Calu3 (cell line): ENCODE measurements at places on chromosomes 16 and 17.
A peak's percentile ranks its signal among the peaks of the same experiment; 100 is the strongest.

- DNase-seq: no peak
Observed at GRCh38 chr17:76142585-76143041, 1.6 kb upstream of the FOXJ1 start.

- DNase-seq: no peak
Observed at GRCh38 chr17:48004983-48005382, 32.6 kb downstream of the COPZ2 start.

- no peak for DNase-seq
Observed at GRCh38 chr16:2092866-2093265, 42.8 kb downstream of the PKD1 start.

DNA sequence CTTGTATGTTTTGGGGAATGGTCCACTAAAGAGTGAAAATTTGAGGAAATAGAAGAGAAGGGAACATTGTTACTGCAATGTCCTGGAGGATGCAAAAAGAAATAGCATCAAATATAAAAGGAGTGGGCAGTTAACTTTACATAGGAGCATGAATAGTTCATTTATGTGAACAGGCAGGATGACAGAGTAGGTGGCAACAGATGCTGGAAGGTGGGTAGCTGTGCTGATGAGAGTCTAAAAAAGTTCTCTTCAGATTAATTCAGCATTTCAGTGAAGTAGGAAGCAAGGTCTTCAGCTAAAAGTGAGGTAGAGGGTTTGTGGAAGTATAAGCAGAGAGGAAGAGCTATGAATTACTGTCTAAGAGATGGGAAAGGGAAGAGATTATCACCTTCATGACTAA lies 276.5 kb downstream of the KIF2B start:
- no peak for DNase-seq

GRCh38 chr16:47359478-47359877 lies 101.4 kb downstream of the ITFG1 start:
- DNase-seq: peak; percentile 14

DNA sequence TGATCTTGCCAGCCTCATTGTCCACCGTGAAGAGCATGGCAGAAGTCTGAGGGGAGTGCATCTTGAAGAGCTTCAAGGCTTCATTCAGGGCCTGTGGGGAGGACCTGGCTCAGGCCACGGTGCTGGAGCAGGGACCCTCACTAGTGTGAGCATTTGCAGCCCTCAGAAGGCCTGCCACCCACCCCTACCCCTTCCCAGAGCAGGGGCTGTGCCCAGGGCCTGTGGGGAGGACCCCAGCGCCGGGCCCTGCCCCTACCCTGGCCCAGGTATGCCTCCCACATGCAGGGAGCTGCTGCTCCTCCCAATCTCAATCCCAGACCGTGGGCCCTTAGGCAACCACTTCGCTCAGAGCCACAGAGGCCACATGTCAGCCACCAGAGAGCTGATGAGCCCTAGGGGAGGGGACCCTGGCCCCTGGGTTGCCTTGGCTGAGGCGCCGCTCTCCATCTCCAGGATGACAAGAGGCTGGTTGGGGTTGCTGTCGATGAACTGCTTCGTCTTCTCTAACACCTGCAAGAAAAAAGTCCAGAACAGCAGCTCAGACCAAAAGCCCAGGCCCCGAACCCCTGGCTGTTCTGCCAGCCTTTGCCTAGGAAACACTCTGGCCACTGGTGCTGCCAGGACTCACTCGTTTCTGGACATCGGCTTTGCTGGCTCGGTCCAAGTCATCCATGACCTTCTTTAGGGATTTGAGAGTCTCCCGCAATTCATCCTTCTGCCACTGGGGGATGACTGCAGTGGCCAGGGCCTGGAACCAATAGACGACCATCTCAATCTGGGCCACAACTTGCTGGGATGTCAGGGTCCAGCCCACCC lies 1.8 kb upstream of the EXOSC6 start:
- peak; percentile 60 for DNase-seq

GRCh38 chr17:71963351-71963750 lies 157.5 kb upstream of the SOX9 start:
- DNase-seq: no peak

GRCh38 chr16:79902351-79902750 lies 301.8 kb upstream of the MAF start:
- no peak for DNase-seq

GRCh38 chr17:51119415-51120356 lies 982 bp downstream of the SPAG9 start:
- peak; percentile 52 for DNase-seq

DNA sequence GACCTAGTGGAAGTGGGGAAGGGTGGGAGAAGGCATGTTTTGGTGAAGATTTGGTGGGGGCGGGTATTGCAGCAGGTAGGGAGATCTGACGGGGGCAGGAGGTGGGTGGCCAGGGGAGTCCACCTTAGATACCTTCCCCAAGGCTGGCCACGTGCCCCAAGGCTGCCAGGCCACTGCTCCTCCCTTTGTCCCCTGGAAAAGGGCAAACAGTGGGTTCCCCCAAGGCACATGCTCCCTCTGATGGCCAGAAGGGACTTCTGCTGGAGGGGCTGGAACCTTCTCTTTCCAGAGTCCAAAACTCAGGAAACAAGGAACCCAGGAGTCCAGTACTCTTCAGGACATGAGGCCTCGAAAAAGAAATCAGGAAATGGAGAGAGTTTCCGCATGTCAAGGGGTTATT lies 6.2 kb upstream of the PSMD3 start:
- DNase-seq: peak; percentile 82

DNA sequence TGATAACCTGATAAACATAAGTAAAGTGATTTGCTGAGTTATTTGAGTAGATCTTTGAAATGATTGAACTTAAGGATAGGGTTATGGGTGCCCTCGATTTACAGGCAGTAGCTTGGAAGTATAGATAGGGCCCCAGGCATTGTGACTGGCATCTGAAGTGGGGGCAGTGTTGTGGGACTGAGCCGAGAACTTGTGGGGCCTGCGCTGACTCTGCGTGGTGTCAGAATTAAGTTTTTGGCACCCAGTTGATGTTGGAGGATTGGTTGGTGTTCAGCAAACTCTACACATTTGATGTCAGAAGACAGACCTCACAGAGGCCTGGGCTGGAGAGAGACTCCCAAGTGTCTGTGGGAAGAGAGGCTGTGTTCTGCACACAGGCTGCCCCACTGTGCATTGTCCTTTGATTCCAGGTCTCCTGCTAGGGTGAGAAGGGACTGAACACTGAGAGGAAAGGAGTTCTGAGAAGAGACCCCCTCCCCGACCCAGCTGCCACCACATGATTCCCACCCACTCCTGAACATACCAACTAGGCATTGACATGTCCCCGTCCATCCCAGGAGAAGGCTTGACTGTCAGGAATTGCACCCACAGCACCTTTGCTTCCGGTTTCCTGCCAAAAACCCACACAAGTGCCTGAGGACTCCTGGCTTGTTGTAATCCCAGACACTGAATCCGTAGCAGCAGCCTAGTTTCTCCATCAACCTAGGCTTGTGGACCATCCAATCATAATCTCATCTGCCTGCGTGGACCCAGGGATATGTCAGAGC lies 4.5 kb downstream of the ZNF267 start:
- DNase-seq: no peak

- DNase-seq: peak; percentile 72
Observed at GRCh38 chr17:40139566-40140058, 725 bp upstream of the CASC3 start.

DNA sequence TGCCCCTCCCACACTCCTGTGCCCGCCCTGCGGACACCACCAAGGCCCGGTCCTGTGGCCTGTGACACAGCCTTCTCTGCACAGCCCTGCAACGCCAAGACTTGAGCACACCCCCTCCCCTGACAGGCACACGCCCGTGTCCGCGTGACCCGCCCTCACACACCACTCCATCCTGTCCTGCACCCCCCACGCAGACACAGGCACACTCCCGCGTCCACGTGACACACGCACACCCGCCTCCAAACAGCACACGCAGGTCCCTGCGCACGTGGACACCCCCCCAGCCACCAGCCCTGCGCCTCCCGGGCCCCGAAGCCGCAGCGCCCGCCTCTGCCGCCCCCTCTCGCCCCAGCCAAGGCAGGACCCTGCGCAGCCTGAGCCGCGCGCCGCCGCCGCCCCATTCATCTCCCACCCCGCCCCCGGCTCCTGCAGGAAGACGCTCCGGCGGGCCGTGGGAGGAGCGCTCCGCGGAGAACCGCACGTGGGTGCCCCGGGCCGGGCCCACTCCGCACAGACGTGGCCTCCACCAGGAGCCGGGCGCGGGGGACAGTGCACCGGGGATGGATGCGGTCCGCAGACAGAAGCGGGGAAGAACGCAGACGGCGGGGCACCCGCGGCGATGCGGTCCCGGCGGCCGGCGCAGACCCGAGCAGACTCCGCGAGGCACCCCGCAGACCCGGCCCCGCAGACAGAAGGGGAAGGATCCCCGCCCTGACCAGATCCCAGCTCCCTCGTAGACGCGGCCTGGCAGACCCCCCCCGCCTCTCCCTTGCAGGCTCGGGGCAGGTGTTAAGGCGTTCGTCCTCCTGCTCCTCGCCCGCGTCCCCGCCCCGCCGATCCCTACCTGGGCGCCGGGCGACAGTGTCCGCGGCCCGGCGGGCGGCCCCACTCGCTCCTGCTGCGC lies 506 bp downstream of the CAMKK1 start:
- peak; percentile 28 for DNase-seq

DNA sequence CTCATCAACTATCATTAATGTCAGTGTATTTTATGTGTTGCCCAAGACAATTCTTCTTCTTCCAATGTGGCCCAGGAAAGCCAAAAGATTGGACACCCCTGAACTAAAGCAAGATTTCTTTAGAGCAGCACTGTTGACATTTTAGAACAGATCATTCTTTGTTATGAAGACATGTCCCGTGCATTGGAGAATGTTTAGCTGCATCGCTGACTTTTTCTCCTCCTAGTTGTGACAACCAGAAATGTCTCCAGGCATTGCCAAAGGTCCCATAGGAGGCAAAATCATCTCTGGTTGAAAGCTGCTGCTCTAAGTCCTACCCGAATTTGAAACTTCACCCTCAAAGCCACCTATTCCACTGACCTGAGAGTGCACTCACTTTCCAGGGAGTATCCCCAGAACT lies 62.7 kb upstream of the IRX6 start:
- no peak for DNase-seq

- no peak for DNase-seq
Observed at GRCh38 chr16:15754821-15755534, 101.8 kb downstream of the MYH11 start.

- DNase-seq: no peak
Observed at GRCh38 chr17:76326306-76326705, 18.2 kb upstream of the QRICH2 start.

- DNase-seq: peak; percentile 79
Observed at GRCh38 chr17:6473128-6473767, 29.0 kb downstream of the PIMREG start.

- no peak for DNase-seq
Observed at GRCh38 chr17:41537990-41538389, 9.9 kb upstream of the KRT19 start.

DNA sequence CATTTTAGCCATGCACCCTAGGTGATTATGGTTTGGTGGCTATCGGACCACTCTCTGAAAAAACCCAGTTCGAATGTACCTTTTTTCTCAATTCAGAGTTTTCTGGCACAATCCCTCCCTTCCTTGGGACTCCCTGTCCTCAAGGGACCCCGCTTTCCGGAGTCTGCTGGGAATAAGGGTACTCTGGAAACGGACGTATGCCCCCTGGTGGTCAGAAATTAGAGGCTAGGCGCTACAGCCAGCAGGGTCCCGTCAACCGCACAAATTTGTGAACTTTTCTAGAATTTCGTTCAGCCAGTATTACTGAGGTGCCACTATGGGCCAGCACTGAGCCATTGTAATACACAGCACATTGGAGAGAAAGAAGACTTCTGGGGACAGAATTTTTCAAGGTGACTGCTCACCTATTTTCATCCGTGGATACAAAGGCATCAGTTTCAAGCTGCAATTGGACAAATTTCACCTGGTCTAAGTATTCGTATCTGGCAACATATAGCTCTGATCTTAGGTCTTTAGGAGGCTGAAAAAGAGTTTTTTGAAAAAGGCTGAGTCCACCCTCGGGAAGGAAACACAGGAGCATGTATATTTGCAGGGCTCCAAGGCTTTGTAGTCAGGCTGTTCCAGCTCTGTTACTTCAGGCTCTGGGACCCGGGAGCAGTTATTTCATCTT lies 27.1 kb upstream of the CRYBA1 start:
- DNase-seq: peak; percentile 90

DNA sequence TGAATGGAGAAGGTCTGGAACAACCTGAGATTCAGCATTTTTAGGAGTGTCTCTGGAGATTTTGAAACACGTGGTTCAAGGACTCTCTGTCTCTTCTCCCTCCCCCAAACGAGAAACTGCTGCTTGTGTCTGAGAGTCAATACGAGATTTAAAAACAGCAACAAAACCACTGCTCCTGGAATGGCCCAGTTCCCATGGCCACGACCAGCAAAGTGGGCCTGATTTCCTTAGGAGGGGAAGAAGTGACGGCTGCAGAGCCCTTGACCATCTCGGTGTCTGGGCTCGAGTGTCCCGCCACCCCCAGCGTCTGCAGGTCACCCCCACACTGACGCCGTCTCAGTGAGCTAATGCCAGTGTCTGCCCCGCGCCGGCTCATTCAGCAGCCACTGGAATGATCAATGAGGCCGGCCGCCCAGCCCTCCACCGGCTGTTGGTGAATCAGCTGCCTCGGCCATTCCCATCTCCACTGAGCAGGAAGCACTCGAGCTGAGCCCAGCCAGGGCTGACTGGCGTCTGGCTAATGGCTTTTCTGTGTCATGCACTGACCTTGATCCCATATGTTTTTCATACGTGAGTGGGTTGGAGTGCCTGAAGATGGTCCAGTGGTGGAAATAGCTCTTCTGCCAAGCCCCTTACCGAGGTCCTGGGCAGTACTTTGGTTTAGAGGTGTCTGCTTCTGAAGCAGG lies 151.8 kb downstream of the PITPNC1 start:
- DNase-seq: peak; percentile 82

- DNase-seq: no peak
Observed at GRCh38 chr16:35210681-35211433, 1751.4 kb downstream of the TP53TG3F start.

DNA sequence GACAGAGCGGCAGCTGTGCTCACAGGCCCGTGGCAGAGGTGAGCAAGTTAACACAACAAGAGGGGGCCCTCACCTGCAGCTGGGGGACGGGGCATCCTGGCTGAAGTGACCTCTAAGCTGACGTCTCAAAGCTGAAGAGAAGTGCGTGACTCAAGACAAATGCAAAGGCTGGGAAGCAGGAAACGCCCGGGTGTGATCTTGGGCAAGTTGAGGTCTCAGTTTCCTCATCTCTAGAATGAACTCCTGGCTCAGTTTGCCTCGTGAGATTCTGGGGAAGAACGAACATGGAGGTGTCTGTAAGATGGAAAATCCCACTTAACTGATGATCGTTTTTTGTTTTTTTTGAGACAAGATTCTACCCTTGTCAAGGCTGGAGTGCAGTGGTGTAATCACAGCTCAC lies 40.1 kb upstream of the C1QL1 start:
- no peak for DNase-seq

GRCh38 chr16:58243528-58244004 lies 45.7 kb upstream of the CSNK2A2 start:
- DNase-seq: peak; percentile 48

- DNase-seq: no peak
Observed at GRCh38 chr17:33233811-33234177, 59.3 kb downstream of the ASIC2 start.

- no peak for DNase-seq
Observed at GRCh38 chr17:28514561-28515002, 8.4 kb downstream of the FOXN1 start.

GRCh38 chr17:79162012-79162963 lies 87.7 kb downstream of the ENGASE start:
- no peak for DNase-seq
